ENCODE measurements at places on chromosomes 11 and 22.

DNA sequence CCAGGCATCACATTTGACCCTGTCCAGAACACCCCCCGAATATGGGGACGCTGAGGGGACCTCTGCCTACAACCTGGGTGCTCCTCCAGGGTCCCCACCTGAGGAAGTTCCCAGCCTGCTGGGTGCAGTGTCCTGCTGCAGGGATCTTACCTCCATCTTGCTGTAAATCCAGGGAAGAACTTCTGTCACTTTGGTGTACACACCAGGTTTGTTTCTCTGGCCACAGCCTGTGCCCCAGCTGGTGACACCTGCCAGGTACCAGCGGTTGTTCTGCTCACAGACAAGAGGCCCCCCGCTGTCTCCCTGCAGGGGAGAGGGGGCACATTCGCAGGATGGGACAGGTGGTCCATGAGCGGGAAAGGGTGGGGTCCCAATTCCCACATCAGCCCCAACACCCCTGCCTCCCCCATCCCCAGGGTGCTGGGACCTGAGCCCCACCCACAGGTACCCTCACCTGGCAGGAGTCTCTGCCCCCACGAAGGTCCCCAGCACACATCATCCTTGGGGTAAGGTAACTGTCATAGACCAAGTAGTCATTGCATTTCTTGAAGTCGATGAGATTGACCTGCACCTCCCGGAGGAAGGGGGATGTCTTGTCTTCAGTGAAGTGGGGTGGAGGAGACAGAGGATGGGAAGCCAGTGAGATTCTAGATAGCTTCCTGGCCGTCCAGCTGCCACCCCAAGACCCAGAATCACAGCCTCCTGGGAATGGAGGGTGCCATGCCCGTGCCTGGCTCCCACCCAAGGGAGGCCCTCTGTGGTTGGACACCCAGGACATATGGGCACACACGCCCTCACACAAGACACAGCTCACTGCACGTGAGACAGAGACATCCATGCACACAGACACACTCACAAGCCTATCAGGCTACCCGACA is 25.5 kb downstream of the TMPRSS13 start:
- no peak for DNase-seq

DNA sequence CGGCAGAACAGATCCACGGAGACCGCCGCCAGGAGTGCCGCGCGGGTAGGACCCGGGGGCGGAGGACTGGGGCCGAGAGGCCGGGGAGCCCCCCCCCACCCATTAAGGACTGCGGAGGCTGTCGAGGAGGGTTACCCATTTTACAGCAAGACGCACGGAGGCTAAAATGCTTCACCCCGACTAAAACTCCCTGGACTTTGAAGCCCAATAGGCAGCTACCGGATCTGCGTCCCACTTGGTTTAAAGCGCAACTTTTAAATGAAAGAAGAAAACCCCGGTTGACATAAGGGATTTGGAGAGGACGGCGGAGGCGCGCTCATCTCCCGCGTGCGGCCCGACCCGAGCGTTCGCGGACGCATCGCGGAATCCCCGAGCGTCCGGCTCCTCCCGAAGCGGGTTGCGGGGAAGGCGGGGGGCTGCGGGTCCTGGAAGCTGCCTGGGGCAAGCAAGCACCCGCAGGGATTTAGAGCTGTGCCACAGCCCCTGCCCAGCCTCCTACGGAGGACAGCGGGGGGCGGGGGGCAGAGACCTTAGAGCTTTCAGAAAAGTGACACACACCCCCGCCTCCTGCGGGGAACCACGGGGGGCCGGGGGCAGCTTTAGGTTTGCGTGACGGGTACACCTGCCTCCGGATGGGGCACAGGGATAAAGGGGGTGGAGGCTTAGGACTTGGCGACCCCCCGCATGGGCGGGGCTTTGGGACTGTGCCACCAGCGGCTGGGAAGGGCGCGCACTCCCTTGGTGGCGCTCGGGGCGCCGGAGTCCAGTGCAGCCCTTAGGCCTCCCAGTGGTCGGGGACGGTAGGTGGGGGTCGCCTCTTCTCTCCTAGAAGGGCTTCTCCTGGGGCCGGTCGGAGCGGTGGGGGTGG is 760 bp upstream of the CELSR1 start:
- no peak for DNase-seq

- no peak for DNase-seq
These were observed 723.0 kb downstream of the KCNA4 start for GRCh38 chr11:29293825-29294224.

DNA sequence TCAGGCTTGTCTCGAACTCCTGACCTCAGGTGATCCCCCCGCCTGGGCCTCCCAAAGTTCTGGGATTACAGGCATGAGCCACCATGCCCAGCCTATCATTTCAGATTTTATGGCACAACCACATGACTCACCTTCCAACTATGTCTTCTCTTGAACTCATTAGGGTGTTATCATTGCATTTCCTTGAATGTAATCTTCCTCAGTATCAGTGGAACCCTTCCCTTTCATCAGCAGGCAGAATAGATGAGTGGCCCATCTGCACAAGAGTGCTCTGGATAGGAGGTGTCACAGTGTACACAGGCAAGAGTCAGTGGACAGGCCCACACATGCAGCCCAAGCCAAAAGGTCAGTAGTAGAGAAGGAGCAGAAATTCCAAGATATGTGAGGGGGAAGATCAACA is 29.1 kb upstream of the AQP11 start:
- DNase-seq, result no peak

DNA sequence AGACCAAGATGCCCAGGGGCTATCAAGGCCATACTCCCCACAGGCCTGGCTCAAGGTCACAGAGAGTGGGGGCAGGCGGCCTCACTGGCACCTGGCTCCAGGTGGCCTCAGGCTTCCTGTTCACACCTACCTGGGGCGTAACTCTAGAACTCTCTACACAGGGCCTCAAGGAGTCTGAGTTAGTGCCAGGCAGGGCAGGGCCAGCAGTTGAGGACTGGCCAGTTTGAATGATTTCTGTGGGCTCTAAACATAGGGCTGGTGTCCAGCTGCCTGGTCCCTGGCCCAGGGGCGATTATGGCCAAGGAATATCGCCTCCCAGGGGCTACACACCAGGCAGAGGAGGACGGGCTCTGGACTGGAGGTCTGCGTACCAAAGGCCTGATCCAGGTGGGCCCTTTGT is 79.2 kb downstream of the WNT7B start:
- DNase-seq, result no peak

GRCh38 chr22:46635756-46636155 is 15.6 kb downstream of the GRAMD4 start:
- DNase-seq, result no peak

GRCh38 chr22:50289942-50290630 is 17.4 kb downstream of the PLXNB2 start:
- DNase-seq, result no peak
